ENCODE measurements at places on chromosomes 7 and 10. TPM values are rescaled to one million over a fixed set of nuclear protein-coding genes. Genes with fewer than 3 reads are reported as not detected.

DNA sequence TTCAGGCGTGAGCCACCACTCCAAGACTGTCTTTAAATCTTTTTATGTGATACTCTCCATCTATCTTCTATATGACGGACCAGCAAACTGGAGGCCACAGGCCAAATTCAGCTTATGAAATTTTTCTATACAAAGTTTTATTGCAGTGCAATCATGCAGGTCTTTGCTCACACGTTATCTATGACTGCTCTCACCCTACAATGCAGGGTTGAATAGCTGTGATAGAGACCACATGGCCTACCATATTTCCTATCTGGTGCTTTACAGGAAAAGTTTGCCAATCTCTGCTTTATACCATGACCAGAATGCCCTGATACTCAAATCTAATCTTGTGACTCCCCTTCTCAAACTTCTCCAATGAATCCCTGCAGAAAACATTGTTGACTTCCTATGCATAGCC lies 89.5 kb upstream of the ACBD5 start:
- H3K4me1 ChIP-seq = no peaks in the 10 kb centered on the region
- no peak for DNase-seq
- H3K27me3 ChIP-seq = no peaks in the 10 kb centered on the region
- H3K36me3 ChIP-seq = no peaks in the 10 kb centered on the region
- no peak overlapping the region for H3K27ac ChIP-seq
- no peak overlapping the region for H3K4me3 ChIP-seq

ETV1 gene
- 15.8 TPM for total RNA-seq

CALML5 gene
- total RNA-seq = not detected

DNA sequence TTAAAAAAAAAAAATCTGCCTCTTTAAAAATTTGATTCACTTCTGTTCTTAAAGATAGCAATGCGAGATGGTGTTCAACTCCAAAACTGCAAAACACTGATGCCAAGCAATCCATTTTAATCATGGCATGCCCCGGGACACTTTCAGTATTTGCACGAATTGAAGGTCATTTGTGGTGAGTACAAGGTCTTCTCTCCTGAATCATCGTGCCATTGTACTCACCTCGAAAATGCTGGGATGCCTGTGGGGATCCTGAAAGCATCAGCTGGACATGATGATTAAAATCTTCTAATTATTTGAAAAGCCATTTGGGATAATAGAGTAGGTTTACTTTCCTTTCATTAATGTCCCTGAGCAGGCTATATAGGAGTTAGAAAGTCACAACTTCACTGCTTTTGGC lies 125.1 kb upstream of the NRP1 start:
- no peak overlapping the region for H3K27ac ChIP-seq
- no peaks in the 10 kb centered on the region for H3K36me3 ChIP-seq
- no peak overlapping the region for H3K4me3 ChIP-seq
- peaks cover 3% of the 10 kb centered on the region for H3K4me1 ChIP-seq

PNLIP gene
- total RNA-seq = 0.18 TPM

DNA sequence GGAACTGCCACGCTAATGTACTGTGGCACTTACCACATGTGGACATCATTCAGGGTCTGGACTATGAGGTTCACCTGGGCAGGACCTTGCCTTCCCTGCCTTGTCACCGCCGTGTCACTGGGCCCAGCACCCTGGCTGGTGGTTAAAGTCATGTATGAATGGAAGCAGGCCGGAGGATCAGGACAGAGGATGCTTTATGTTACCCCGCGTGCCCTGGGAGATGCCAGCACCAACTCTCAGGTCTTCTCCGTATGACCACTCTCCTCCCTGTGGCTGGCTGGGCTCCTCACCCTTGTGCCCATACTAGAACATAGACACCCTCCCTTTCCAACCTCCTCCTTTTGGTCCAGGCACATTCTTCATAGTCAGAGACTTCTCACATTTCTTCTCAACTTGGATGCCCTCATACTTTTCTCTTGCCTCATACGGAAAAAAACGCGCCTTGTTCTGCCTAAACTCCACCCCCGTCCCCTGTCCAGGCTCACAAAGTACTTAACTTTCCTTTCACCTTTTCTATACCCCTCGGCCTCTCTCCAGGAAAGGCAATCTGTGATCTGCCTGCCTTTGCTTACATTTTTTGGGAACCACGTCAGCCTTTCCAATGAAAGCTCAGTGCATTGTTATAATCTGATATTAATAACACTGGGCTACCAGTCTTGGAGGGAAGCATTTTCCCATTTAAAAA lies 240.0 kb downstream of the TEX36 start:
- no peak overlapping the region for H3K4me3 ChIP-seq
- no peaks in the 10 kb centered on the region for H3K4me1 ChIP-seq
- H3K27ac ChIP-seq = no peak overlapping the region
- peaks cover under 1% of the 10 kb centered on the region for H3K27me3 ChIP-seq
- no peak for DNase-seq
- no peaks in the 10 kb centered on the region for H3K36me3 ChIP-seq

All from muscle of leg (tissue), 16 donors.